Inflammatory macrophage (primary cell): ENCODE measurements at places on chromosomes 12 and 14.

- DNase-seq: no peak
These were observed 196.1 kb upstream of the ALG10B start for GRCh38 chr12:38120438-38120837.

GRCh38 chr14:23378612-23379220 lies 1.9 kb downstream of the CMTM5 start:
- DNase-seq: no peak

DNA sequence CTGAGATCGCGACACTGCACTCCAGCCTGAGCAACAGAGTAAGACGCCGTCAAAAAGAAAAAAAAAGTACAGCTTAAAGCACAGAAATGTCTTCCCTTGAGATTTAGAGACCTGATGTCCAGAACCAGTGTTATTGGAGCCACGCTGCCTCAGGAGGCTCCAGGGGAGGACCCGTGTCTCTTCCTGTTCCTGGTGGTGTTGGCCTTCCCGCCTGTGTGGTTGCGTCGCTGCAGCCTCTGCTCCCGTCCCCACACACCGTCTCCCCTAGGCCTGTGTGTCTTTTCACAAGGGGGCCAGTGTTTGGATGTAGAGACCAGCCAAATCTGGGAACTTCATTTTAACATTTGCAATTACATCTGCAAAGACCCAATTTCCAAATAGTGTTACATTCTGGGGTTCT lies 8.6 kb upstream of the FBRSL1 start:
- DNase-seq: peak; percentile 54

GRCh38 chr12:27779920-27780611 lies at the start of the genes KLHL42 and MANSC4:
KLHL42 (plus strand) TSS chr12:27780233; CDS start chr12:27780331, 98 bp downstream.
MANSC4 (minus strand) TSS chr12:27780236; CDS start chr12:27771276, 8,960 bp downstream.
- DNase-seq: peak; percentile 75

GRCh38 chr12:77630344-77630743 lies 200.3 kb upstream of the NAV3 start:
- no peak for DNase-seq

DNA sequence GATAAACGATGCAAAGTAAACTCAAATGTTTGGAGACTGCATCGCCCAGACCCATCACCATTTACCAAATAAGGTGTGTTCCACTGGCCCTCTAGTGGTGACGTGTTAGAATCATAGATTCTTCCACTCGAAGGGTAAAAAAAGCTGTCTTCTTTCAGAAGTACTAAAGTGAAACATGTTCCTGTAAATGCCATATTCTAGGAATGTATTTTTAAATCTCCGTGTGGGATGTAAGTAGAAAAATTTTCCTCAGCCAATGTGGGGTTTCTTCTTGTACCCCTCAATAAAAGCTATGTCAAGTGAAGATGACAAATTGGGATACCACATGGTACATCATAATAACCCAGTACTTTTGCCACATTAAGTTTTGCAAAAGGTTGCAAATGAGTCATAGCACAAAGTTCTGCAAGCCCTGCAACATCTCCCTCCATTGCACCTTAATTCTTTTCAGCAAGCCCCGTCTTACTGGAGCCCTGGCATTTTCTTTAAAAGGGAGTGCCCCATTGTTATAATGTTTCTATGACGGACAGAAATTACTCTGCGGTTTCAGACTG lies 100.8 kb downstream of the CCER1 start:
- DNase-seq: peak; percentile 17

GRCh38 chr12:68762691-68763090 lies 16.7 kb downstream of the SLC35E3 start:
- no peak for DNase-seq

DNA sequence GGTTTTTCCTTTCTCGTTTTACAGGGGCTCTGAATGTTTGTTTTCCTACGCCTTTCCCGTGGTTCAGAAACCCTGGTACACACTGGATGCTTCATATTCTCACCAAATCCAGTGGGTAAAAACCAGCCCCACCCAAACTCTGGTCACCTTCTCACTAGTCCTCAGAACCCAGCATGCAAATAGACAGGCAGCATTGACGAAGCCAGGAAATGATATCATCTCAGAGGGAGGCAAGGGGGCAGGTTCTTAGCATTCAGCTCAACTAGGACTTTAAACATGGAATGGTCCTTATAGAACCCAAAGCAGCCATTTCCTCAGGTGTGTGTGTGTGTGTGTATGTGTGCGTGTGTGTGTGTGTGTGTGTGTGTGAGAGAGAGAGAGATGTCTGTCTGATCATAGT lies 142.0 kb downstream of the KCNK10 start:
- no peak for DNase-seq

DNA sequence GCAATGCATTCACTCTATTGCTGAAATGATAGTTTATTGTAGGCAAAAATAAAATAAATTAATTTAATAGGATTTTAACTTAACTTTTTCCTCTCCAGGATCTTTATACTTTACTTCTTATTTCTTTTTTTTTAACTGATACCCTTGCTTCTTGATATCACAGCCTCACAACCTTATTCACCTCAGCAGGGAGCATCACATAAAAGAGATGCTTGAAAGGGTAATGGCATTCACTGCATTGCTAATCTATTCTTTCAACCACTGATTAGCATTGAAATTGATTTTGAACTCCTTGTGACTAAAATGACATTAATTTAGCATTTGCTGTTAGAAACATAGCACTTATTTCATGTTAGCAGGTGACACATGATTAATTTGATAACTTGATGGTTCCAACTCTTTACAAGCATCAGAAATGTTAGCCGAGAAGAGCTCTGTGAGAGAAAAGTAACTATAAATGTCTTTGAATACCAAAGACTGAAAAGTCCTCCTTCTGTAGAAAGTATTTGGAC lies 689.5 kb upstream of the MGAT4C start:
- no peak for DNase-seq

GRCh38 chr12:97616946-97617345 lies 154.3 kb downstream of the RMST start:
- no peak for DNase-seq

- no peak for DNase-seq
These were observed 76.3 kb upstream of the FUT8 start for GRCh38 chr14:65336191-65336591.

DNA sequence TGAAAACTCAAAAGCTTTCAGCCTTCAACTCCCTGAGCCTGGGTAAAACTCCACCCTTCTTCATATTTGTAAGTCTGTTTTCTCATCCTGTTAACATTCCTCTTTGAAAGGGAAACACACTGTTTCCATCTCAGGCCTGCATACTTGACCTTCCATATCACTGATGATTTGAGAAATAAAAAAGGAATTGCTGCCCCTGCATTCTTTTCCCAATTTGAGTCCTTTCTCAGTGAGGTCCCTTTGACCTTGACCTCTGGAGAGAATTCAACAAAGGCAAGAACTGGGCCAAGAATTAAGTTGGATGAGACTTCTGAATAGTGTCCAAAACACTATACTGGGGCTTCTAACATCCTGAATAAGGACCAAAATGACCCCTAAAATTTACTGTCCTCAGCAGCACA lies 108.0 kb downstream of the AEBP2 start:
- no peak for DNase-seq

GRCh38 chr12:79763766-79764452 lies 73.1 kb upstream of the PAWR start:
- DNase-seq: no peak

DNA sequence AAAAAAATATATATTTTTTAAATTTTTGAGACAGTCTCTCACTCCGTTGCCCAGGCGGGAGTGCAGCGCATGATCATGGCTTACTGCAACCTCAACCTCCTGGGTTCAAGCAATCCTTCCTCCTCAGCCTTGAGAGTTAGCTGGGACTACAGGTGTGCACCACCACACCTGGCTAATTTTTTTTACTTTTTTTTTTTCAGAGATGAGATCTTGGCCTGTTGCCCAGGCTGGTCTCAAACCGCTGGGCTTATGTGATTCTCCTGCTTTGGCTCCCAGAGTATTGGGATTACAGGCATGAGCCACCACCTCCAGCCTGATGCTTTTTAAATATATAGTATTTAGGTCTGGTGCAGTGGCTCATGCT lies 24.5 kb downstream of the MDM2 start:
- no peak for DNase-seq

GRCh38 chr14:90273532-90273931 lies 17.2 kb downstream of the PSMC1 start:
- no peak for DNase-seq

GRCh38 chr12:93876360-93876759 lies 199.2 kb downstream of the CRADD start:
- no peak for DNase-seq

GRCh38 chr12:103166949-103167348 lies 209.5 kb downstream of the ASCL1 start:
- no peak for DNase-seq

DNA sequence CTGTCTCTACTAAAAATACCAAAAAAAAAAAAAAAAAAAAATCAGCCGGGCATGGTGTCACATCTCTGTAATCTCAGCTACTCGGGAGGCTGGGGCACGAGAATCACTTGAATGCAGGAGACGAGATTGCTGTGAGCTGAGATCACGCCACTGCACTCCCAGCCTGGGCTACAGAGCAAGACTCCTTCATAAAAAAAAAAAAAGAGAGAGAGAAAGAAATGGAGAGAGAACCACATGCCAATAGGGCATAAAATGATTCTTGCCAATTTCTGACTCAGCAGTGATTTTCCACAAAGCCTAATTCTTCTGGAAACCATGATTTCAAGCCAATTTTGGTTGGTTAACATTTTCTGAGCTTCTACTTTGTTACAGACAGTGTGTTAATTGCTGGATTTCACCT lies 250.4 kb upstream of the SEL1L start:
- no peak for DNase-seq

- DNase-seq: no peak
These were observed 5.3 kb downstream of the A2ML1 start for GRCh38 chr12:8827551-8828256.

DNA sequence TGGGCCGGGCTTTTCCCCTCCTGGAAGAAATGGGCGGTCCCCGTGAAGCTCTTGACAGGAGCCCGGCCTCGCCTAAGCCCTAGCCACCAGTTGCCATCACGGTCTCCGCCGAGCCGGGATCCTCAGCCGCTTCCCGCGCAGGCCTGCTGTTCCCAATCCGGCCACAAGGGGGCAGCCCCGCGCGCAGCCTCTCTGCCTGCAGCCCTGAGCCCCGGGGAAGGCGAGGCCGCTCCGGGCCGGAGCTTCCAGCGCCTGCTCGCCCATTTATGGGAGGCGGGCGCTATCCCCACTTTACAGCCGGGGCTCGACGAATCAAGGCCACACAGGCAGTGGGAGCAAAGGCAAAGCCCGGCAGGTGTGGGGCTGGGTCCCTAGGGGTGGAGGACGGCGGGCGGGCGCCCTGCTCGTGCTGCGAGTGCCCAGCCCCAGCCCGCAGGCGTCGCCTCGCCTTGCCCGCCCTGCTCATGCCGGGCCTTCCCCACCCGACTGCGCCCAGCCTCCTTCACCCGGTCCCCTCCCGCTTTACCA lies 61.5 kb downstream of the LGMN start:
- no peak for DNase-seq

- DNase-seq: no peak
These were observed 130.7 kb downstream of the GPHN start for GRCh38 chr14:66638689-66639088.

DNA sequence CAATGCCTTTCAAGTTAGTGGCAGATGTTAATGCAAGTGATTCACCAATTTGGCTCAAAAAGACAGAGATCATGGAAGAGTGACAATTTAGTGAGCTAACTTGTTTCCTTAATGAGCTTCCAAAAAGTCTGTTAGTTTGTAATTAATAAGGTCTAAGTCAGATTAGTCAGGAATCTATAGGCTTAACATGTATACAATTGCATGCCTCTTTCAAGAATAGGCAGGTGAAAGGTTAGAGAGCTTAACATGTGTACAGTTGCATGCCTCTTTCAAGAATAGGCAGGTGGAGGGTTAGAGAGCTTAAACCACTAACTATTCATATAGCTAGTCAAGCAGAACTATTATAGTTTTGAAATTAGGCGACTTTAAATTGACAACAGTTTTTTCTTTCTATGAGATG lies 663.8 kb downstream of the C12orf50 start:
- DNase-seq: no peak

- no peak for DNase-seq
These were observed 1.5 kb downstream of the L3HYPDH start for GRCh38 chr14:59482541-59483331.

DNA sequence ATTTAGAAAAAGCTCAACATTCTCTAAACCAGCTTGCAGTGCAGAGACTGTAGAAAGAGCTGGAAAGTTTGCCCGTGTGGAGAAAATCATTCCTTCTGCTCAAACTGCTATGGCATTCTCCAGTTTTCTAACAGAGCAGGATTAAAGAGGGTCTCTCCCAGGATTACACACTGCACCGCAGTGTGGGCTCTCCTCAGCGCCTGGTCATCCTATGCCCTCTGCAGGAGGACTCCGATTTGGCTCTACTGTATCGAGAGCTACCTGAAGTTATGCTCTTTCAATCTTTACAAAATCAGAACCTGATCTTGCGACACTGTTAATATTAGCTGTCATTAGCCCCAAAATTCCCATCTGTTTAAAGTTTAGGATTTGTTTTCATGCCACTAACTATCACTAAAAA lies 33.0 kb downstream of the BHLHE41 start:
- no peak for DNase-seq

DNA sequence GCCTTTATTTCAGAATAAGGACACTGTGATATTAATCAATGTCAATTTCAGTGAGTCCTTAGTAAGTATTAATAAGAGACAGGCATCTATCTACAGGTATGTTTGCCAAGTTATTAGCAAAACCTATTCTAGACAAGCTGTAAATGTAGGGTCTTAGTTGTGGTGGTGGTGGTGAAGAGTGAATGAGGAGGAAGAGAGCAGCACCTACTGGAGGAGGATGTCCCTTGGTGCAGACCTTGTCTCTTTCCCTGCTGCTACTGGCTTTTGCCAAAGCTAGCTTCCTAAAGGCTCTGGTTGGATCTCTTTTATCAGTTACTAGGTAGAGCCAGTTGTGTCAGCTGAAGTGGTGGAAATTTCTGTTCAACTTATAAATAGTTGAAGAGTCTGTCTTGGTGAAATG lies 304.8 kb upstream of the ATP2B1 start:
- DNase-seq: no peak

DNA sequence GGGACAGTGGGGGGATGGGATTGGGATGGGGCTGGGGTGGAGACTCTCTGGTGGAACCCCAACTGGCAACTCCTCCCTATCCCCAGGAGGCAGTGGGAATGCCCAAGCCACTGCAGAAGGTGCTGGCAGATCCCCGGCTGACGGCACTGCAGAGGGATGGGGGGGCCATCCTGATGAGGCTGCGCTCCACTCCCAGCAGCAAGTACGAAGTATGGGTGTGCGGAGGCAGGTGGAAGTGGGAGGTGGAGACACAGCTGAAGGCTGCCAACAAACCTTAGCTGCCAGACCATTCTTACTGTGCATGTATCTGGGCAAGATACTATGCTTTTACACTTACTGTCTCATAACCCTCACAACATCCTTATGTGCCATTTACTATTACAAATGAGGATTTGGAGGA lies 8.2 kb downstream of the ARHGEF40 start:
- no peak for DNase-seq

- DNase-seq: no peak
These were observed 86.8 kb downstream of the ADGRD1 start for GRCh38 chr12:131040491-131040890.
